Activated effector memory CD4-positive, alpha-beta T cell treated with anti-CD3 and anti-CD28 coated beads, Interleukin-2, amount 50 U/mL, for 16 hours (primary cell): ENCODE measurements at places on chromosomes 1 and 21.

GRCh38 chr1:10507111-10507879, 32.5 kb downstream of the PEX14 start:
- DNase-seq, result peak; percentile 80

- no peak for DNase-seq
These were observed 40.3 kb downstream of the RGS5 start for GRCh38 chr1:163162381-163162914.

GRCh38 chr1:28341591-28341990, 12.8 kb downstream of the MED18 start:
- DNase-seq, result no peak

DNA sequence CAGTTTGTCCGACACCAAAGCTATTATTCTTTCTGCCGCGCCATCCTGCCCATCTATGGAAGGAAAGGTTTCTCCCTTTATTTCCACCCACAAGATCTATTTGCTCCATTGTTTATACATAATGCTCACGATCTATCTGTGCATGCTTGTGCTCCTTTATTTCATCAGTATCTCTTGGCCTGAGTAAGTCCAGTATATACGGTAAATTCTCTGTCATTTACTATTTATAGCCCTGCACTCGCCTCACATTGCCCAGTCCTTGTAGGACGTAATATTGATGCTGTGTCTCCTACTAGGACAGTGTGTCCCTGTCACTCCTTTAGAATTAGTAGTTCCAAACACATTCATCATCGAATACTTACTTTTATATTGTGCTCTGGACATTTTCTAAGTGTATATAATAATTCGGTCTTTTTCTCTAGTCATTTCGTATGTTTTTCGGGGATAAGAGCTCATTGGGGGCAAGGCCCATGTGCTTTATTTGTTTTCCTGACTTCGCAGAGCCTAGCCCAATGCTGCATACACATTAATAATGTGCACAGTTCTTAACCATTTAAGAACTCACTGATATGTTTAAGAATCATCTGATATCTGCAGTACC, 3.1 kb upstream of the NID1 start:
- DNase-seq, result no peak

GRCh38 chr1:224563666-224564065, 52.5 kb upstream of the CNIH3 start:
- DNase-seq, result no peak

DNA sequence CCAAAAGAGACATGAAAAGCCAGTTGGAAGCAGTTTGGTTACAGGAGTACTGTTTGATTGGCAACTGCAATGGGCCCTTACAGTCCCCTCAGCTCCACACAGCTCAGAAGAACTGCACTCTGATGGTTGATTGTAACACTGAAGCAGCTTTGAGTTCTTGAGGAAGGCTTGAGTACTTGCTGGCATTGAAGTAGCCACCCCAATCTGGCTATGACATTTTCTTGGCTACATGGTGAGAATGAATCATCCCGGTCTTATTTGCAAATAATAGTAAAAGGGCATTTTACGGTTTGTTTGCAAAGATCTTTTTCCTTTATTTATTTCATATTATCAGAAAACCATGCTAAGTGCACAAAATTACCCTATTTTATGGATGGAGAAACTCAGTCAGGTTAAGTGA, 159.7 kb upstream of the BEND5 start:
- DNase-seq, result no peak

GRCh38 chr21:42440187-42440792, 36.6 kb downstream of the UBASH3A start:
- peak; percentile 77 for DNase-seq

- DNase-seq, result no peak
These were observed 724.6 kb downstream of the USP25 start for GRCh38 chr21:16454399-16454798.

GRCh38 chr1:51989582-51990477, 670 bp downstream of the RAB3B start:
- no peak for DNase-seq

DNA sequence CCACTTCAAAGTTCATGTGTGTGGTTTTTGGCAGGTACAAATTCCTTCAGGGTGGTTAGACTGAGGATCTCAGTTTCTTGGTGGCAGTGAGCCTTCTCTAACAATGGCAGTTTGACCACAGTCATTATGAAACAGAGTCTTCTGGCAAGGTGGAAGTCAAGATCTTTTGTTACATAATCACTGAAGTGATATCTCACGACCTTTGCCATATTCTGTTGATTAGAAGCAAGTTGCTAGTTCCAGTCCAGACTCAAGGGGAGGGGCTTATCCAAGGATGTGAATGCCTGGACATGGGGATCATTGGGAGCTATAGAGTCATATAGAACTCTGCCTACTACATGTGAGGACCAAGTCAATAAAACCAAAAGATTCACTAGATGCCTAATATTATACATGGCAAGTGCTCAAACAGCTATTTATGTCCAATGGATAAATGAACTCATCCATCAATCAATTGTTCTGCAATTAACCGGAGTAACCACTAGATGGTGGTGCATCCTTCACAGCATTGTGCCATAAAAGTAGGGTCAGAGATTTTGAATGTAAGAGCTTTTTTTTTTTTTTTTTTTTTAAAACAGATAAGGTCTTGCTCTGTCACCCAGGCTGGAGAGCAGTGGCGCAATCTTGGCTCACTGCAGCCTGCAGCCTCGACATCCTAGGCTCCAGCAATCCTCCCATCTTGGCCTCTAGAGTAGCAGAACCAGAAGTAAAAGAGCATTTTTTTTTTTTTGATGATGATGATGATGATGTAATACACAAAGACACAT, 131.9 kb downstream of the CRB1 start:
- no peak for DNase-seq

DNA sequence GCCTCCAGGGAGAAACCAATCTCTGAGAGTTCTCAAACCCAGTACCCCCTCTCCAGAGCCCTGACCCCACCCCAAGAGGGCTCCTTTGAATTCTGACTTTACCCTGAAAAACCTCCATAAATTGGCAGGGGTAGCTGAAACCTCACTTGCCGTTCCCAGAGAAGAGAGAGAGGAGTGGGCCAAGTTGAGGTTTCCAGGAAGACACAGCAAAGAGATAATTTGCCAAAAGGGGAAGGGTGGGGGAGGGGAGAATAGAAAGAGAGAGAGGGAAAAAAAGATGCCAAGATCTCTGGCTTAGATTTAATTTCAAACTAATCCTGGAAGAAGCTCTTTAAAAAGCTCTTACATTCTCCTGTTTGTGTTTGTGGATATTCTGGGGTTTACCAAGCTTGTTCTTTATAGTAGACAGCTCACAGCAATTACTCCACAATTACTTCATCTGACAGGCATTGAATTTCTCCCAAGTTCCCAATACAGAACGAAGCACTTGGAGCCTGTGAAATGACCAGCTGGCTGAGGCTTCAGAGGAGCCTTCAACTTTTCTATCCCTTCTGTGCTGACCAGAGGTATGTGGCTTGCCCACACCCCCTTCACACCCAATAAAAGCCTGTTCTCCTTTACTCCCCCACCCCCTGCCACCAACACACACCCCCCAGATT, 1.1 kb upstream of the GRHL3 start:
- no peak for DNase-seq
